Tongue (tissue), 3 donors: ENCODE measurements at places on chromosomes 12 and 14. TPM values are rescaled to one million over a fixed set of nuclear protein-coding genes. Genes with fewer than 3 reads are reported as not detected.

- peak; percentile 29 for DNase-seq
These were observed 217.9 kb upstream of the PWP1 start for GRCh38 chr12:107467716-107468115.

TESPA1 gene
- total RNA-seq: 0.92 TPM

AQP2 gene
- total RNA-seq: not detected

- peak; percentile 32 for DNase-seq
These were observed 3.5 kb downstream of the CLEC9A start for GRCh38 chr12:10033783-10034545.

DNA sequence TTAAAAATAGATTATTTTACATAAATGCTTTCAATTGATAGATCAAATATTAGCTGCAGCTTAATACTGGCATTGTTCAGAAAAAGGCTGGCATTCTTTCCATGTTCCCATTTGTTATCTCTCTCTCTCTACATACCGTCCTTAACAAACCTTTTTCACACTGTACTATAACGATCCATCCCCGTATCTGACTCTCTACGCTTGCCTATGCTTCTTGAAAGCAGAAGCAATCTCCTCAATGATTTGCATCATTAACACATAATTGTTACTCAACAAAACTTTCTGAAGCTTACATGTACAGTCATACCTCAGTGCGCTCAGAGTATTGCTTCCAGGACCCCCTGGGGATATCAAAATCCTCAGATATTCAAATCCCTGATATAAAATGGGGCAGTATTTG is 89.7 kb downstream of the TMTC1 start:
- DNase-seq: no peak

- no peak for DNase-seq
These were observed 591.2 kb downstream of the VRK1 start for GRCh38 chr14:97388408-97388807.

GRCh38 chr14:51525739-51526138 is 126.0 kb upstream of the FRMD6 start:
- no peak for DNase-seq

APEX1 gene
- total RNA-seq: 49.1 TPM

DNA sequence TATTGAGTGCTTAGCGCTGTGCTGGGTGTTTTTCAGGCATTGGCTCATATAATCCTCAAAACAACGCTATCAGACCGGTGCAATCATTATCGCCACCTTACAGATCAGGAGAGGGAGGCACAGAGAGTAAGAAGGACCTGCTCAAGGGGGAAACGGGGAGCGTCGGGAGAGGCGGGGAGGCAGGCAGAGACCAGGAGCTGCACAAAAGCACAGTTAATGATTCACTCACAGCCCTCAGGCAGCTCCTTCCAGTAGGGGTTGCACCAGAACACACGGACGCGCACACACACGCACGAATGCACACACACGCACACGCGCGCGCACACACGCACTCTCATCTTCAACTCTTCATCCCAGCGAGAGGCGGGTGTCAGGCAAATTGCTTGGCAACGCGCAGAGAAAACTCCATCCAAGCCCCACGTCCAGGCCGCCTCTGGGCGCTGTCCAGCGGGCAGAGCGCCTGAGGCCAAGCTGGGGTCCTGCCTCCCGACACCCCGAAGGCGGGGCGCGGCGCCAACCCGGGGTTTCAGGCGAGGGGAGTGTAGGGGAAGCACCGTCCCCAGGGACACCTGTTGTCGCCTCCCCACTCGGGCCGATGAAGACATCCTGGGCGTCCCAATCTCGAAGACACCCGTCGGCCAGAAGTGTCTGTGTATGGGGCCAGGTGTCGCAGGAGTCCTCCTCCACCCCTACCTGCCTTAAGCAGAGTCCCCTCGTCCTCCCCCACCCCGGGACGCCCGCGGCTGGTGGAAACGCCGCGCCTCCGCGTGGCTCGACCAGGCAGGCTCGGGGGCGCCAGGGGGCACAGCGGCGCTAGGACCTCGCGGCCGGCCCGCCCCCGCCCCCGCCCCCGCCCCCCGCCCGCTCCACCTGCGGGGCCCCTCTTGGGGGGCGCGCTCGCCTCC is 35.5 kb upstream of the STON2 start:
- DNase-seq: peak; percentile 76

DNA sequence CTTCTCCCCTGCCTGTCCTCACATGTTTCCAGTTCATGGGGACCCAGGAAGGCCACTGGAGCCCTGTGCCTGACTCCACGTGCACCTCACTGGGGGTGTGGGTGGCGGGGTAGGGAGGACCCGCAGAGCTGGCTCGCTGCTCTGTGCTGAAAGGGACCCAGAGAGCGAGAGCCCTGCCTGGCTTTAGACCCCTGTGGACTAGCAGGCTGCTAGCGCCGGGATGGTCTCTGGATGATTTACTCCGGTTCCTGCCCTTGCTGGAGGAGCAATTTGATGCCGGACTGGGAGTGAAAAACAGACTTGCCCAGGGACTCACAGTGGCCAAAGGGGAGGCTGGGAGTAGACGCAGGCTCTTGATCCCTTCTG is 49.0 kb downstream of the NTF3 start:
- DNase-seq: peak; percentile 39

- peak; percentile 5 for DNase-seq
These were observed 1.5 kb downstream of the LGR5 start for GRCh38 chr12:71440763-71441748.

DACT1 gene
- 21.2 TPM for total RNA-seq

TMEM253 gene
- not detected for total RNA-seq

DNA sequence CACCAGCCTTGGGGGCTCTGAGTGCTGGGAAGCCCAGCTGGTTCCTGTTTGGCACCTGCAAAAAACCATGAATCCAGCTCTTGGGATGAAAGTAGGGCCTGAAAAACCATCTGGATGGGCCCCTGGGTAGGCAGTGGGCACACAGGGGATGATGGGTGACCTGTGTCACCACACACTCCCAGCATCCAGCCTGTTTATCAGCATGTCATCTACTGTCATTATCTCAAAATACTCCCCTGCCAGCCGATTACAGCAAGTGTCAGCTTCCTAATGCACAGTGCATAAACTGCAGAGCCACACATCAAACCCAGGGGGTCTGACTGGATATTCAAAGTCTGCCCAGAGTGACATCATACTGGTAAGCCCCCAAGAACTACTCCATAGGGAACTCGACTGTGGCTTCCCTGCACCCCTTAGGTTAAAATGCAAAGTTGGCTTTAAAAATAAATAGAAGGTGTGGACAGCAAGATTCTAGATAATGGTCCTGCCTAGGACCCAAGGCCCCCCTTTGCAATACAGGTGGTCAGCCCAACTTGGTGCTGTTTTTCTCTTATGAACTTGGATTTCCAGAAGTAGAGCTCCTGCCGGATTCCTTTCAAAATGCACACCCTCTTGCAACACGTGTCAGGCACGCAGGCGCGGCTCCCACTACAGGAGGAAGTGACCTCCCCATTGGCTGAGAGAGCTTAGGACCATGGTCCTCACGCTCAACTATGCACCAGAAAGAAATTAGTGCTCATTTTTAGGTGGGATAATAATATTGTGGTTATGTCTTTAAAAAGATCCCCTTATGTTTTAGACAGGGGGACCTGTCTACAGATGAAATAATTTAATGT is 94.1 kb downstream of the GCH1 start:
- no peak for DNase-seq

- peak; percentile 3 for DNase-seq
These were observed 859.1 kb upstream of the FLRT2 start for GRCh38 chr14:84670796-84671195.

- DNase-seq: no peak
These were observed 144.0 kb downstream of the ADAMTS20 start for GRCh38 chr12:43407816-43408645.

DNA sequence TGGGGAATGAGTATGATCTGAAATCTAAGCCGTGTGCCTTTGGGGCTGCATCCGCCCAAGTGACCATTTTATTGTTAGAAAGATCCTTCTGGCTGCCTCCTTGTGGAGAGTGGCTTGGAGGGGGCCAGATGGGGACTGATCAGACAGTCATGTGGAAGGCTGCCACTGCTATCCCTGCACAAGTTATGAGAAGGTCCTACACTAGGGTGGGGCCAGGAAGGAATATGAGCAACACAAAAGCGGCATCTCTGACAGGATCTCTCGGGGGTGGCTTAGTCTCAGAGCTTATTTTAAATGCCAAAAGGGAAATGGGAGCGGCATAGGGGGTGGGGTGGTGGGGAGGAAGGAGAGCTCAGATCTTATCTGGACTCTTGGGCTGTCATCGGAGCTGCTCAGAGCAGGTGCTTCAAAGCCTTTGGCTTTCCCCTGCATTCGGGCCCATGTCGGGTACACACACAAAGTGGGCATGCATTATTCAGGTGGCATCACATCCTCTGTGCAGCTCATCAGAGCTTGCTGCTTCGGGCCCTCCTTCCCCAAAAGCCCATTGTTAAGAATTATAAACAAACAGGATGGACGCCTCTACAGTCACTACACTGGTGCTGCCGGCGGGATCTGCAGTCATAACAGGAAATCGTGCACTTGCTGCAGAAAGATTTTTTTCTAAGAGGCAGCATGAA is 805.4 kb downstream of the VRK1 start:
- DNase-seq: no peak

- DNase-seq: no peak
These were observed 103.9 kb downstream of the BTG1 start for GRCh38 chr12:92041742-92042141.

GRCh38 chr14:60021619-60022018 is 70.1 kb upstream of the PCNX4 start:
- DNase-seq: no peak

B3GNT4 gene
- 0.41 TPM for total RNA-seq

ITGB7 gene
- total RNA-seq: 1.2 TPM

DNA sequence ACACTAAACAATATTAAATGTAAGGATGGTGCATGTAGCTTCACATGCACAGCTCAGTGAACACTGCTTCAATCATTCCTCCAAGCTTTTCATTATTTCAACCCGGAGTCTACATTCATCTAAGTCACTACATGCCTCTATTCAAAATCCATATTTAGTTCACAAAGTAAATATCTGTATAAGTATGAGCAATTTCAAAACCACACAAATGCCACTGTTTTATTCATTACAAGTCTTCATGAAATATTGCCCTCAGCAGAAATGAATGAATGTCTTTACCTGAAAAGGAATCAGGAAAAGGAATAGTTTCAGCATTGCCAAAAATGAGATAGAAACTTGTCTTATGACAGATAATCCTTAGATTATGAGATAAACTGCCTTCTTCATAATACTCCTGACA is 149.4 kb downstream of the SLC38A4 start:
- no peak for DNase-seq

DNA sequence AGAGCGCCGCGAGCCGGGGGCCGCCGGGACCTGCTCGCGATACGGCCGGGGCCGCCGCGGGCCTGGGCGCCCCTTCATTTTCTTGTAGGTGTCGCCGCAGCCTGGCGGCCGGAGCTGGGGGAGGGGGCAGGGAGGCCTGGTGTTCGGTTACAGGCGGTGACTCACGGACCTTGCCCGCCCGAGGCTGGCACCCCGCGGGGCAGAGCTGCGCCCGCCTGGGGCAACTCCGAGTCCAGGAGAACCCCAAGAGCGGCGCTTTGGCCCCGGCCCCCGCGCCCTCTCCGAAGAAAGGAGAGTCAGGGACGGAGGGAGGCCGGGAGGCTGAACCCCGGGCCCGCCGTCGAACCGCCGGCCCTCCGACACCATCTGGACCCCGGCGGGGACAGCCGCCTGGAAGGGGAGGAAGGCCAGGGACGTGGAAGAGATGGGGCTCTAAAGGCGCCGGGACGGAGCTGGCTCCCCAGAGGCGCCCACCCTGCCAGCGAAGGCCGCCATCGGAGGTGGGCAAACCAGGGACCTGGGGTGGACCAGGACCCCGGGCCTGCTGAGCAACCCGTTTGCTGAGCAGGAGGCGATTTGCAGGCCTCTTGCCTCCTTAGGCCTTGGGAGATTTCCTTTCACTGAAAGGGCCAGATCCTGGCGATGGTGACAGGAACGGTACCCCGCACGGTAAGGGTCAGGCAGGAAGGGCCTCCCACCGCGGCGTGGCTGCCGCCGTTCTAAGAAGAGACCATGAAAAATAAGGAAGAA is 843 bp upstream of the NUAK1 start:
- peak; percentile 85 for DNase-seq

MYO1H gene
- total RNA-seq: 0.51 TPM

DNA sequence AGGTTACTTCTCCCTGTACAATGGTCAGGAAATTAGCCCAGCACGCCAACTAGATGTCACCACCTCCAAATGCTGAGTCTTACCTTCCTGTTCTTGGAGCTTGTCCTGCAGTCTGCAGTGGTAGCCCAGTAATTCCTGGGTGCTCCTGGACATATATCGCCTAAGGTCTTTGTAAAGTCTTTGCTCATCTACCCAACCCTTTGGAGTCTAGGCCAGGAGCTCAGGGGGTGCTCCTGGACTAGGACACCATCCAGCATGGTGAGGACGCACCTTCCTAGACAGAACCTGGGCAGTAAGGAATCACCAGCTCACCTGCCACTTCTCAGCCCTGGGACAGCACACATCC is 569 bp downstream of the SERPINA10 start:
- DNase-seq: no peak

- DNase-seq: no peak
These were observed 12.4 kb downstream of the MTERF2 start for GRCh38 chr12:106974511-106974910.

- DNase-seq: no peak
These were observed 22.7 kb downstream of the WIF1 start for GRCh38 chr12:65098364-65098763.

GRCh38 chr14:75675265-75675960 is 14.4 kb downstream of the TTLL5 start:
- no peak for DNase-seq

DNA sequence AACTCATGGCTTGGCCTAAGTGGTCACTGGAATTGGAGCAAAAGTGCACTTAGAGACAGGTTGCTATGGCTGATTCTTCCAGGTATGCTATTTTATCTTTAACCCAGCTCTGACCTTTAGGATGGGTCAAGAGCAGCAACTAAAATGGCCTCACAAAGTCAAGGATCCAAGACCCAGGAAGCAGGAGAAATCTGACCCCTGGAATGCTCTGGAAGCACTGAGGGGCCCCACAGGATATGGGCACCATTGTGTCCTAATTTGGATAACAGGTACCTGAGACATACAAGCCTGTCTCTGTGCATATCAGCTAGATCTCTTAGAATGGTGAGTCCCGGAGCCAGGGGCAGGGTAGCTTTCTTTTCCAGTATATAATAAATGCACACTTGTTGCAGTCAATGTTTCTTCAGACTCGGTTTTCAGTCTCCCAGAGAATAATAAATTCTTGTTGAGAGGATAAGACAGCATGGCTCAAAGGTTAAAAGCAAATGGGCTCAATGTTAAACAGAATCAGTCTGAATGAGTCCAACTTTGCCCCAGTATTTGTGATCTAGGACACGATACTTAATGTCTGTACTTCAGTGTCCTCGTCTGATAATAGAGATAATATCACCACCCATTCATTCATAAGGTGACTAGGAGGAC is 29.3 kb upstream of the TMCC3 start:
- DNase-seq: no peak

- DNase-seq: no peak
These were observed 1089.8 kb downstream of the FLRT2 start for GRCh38 chr14:86619726-86620125.

- no peak for DNase-seq
These were observed 61.1 kb upstream of the CDKN3 start for GRCh38 chr14:54335569-54336155.

- no peak for DNase-seq
These were observed 214.1 kb upstream of the PLEKHG7 start for GRCh38 chr12:92488735-92489134.
